ENCODE measurements at places on chromosomes 6 and 20.

GRCh38 chr6:21441386-21441785 is 152.2 kb upstream of the SOX4 start:
- DNase-seq = no peak

GRCh38 chr6:3882866-3883265 is 33.7 kb downstream of the FAM50B start:
- no peak for DNase-seq

DNA sequence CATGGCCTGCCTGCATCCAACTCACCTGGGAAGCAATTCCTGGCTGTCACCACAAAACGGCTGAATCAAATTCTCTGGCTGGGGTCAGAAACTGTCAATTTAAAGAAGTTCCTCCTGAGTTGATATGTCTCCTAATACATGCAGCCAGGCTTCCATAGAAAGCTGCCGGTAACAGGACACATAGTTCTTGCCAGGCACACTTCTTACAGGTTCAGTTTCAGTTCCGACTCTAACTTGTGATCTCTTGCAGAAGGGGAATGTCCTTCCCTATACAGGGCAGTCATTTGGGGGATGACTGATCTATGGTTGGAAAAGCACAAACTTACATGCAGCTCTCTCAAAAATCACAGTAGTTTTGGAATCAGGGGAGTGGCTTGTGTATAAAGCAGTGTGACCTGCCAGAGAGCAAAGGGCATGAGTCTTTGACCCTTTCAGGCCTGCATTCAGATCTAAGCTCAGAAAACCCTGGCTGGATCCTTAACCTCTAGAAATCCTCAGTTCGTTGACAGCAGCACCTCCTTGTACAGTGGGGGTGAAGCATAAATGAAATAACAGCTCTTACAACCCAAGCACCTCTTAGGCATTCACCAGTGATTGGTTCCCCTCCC is 195.6 kb downstream of the SCP2D1 start:
- DNase-seq = no peak

GRCh38 chr6:21764989-21765388 is 171.4 kb downstream of the SOX4 start:
- no peak for DNase-seq

DNA sequence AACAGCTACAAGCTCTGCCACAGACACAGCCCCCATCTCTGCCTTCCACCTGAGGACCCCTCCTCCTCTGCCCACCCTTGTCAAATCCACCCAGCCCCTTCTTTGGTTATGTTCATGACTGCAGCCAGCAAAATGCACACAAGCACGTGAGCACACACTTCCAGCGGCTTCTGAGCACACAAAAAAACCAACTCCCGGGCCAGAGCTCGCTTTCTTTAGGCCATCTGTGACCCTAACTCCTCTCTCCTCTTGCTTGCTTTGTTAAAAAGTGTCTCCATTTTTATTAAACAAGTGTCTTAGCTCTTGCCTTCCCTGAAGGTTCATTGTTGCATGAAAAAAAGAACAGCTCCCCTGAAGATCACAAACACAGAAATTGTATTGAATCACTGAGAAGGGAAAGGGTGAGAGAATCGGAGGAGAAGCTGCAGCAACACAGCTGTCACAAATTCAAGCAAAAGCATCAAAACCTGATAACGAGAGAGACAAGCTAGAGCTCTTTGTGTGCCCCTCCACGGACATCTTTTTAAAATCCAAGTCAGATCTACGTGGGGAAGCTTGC is 142.1 kb downstream of the CD83 start:
- no peak for DNase-seq

DNA sequence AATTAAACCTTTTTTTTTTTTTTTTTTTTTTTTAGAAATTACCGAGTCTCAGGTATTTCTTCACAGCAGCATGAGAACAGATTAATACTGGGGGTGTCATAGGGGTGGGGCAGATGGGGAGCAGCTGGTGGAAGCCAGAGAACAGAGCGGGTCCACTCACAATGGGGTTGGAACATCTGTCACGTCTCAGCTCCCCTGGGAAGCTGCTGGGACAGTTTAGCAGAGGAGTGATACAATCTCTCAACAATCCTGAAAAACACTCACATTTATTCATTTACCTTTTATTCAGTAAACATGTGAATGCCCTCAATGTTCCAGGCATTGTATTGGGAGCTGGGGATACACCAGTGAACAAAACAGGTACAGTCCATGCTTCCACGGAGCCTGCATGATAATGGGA is 162.2 kb downstream of the SMOC2 start:
- no peak for DNase-seq

- no peak for DNase-seq
Measured at GRCh38 chr6:138688580-138688979, 85.0 kb upstream of the CCDC28A start.

DNA sequence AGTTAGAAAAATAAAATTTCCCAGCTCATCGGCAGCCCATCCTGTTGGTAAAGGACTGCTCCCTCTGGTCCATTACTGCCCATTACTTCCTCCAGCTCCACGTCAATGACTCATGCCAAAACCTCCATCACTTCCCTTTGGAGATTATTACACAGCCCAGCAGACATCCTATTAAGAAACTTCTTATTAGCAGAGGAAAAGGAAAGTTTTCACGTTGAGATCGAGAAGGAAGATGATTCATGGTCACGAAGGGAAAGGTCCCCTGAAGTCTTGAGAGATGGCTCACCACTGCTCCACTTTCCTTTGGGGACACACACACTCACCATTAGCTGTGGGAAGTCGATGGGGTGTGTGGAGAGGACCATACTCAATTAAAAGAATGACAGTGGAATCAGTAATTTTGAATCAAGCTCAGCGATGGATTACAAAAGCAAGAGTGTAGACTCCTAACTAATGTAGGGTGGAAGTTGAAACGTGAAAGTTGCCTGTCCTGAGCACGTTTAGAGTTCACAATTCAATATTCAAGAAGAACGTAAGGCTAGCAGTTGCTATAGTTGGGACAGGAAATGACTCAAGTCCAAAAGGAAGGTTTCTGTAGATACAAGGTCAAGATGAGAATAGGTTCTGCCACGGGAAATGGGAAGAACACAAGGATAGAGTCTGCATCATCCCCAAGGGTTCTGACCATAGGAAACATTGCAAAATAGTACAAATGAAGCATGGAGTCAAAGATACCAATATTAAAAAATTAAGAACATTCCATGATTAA is 21.6 kb downstream of the SASH1 start:
- DNase-seq = no peak

DNA sequence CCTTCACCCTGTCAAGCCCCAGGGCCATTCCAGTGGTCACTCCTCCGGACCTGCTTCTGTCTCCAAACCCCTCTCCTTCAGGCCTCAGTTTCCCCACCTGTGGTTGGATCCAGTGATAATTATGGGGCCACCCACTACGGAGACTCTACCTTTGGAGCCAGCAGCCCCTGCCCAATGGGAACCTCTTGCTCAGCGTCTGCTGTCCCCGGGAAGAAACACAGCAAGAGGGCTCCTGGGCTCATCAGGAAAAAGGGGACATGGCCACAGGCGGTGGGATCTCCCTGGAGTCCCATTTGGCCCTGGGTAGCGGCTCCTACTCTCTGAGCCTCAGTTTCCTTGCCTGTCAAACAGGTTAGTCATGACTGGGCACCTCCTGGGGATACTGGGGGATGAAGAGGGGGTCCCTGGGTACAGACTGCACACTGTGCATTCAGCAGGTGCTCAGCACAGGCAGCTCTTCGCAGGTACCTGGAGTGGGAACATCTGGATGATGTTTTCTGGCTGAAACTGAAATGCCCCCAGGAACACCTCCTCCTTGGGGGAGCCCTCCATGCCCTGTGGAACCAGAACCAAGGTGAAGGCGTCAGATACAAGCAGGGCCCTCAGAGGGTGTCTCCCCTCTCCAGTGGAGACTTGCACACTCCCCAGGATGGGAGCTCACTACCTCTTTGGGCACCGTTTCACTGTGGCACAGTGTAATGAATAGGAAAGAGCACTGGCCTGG is 19.4 kb downstream of the SUN5 start:
- DNase-seq = no peak

GRCh38 chr6:7313505-7314165 is 636 bp upstream of the SSR1 start:
- DNase-seq = no peak

DNA sequence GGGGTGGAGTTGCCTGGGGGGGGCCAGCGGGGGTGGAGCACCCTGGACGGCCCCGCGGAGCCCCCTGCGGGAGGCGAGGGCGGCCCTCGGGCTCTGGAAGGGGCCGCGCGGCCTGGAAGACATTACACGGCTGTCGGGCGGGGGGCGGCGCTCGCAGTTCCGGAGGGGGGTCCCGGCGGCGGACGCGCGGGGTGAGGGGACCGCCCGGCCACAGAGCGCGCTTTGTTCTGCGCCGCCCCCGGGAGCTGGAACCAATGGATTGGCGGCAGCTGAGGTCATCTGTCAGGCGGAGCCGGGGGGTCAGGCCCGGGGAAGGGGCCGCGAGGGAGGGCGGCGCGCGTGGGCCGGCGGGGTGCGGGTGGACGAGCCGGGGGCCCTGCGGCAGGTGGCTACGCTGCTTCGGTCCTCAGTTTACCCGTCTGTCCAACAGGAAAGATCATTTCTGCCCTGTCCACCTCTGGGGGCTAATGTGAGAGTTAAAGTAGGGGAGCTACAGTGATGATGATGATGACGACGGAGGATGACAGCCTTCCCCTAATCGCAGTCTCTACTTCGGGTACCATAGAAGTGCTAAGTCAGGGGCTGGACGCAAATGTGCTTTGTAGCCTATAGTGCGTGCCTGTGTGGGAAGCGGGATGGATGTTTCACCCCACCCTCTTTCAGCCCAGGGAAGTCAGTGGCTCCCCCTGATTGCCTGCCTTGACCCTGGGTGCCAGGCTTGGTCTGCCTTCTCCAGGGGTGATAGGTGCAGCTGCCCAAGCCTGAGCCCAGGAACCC is 10.4 kb downstream of the SRXN1 start:
- no peak for DNase-seq

- no peak for DNase-seq
Measured at GRCh38 chr6:21946298-21946783, 350.5 kb downstream of the PRL start.

- no peak for DNase-seq
Measured at GRCh38 chr6:35746516-35746915, 9.7 kb downstream of the ARMC12 start.

DNA sequence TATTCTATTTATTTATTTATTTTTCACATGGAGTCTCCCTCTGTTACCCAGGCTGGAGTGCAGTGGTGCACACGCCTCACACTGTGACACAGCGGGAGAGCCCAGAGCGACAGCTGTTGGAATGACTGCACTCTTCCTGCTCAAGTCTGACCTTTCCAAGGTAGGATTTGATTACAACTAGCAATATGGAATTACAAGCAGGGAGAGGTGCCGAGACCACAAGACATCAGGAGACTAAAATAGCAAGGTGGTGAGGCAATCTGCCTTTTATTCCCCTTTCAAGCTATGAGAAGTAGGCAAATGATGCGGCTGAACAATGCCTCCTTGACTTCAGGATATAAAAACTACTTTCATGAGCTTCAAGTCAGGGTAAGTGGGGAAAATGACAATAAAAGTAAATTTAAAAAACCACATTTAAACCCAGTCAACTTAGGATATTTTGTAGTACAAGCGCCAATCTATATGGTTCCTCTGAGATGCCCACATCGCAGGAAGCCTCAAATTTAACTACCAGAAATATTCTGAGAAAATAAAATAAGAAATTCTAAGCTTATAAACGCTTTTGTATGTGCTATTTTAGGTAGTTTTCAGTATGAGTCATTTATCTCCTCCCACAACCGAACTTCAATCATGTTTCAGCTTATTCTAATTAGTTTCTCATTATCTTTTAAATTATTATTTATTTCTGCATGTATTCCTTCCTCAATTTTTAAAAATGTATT is 146.9 kb upstream of the SGK1 start:
- no peak for DNase-seq

DNA sequence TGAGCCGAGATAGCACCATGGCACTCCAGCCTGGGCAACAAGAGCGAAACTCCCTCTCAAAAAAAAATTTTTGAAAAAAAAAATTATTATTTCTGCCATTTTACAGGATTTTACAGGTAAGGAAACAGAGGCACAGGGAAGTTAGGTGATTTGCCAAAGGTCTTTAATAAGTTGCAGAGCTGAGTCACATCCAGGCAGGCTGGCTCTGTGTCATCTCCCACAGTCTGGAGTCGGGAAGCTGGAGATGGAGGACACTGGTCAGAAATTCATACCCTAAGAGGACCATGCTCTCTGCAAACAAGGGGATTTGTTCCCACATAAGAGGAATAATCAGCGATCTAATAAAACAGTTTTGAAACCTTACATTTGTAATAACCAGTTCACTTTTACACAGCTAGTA is 24.1 kb downstream of the HECA start:
- DNase-seq = no peak

DNA sequence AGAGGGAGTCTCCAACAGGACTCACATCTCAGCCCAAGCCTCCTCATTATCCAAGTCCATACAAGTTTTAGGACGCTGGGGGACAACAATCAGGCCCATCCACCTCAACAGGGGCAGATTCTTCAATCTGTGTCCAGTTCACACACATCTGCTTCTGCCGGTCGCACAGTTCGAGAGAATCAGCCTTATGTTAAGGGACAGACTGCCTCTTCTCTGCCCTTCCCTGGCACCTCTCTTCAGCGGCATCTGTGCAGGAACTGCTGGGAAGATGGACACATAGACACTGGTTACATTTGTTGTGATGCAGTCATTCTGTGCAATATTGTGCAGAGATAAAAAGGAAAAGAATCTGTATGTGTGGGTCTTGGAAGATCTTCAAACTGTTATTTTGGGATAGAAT is 21.0 kb downstream of the ULBP1 start:
- no peak for DNase-seq

DNA sequence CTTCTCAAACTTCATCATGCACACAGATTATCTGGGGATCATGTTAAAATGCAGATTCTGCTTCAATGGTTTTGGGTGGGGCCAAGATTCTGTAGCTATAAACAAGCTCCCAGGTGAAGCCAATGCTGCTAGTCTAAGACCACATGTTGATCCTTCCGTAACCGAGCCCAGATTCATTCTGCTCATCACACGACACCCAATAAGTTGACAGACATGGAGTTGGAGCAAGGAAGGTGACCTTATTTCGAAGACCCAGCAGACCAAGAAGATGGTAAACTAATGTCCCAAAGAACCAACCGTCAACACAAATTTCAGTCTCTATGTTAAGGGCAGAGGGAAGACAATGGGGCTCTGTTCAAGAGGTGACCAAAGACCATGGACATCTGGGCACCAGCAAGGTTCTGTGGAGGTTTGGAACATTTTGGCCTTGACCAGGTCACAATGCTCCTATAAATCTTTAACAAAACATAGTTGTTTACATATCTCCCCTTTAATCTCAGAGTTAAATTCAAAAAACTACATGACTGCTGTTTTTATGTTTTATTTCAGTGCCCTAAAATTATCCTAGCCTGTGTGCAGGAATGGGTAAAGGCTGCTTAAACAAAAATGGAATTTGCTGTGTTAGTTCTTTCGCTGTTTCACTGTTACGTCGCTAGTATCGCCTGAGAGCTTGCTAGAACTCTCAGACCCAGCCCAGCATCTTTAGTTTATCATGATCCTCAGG is 50.1 kb downstream of the SPTLC3 start:
- DNase-seq = no peak

- DNase-seq = no peak
Measured at GRCh38 chr20:48886194-48886593, 35.3 kb upstream of the ARFGEF2 start.

GRCh38 chr6:108463784-108464183 is 96.9 kb upstream of the FOXO3 start:
- DNase-seq = no peak

Measured in GM19239 (cell line).